ENCODE measurements at places on chromosomes 2 and 18. TPM values are rescaled to one million over a fixed set of nuclear protein-coding genes. Genes with fewer than 3 reads are reported as not detected.

SPP2 gene
- not detected for total RNA-seq

FHOD3 gene
- not detected for total RNA-seq

SERPINB3 gene
- not detected for total RNA-seq

POTEC gene
- total RNA-seq = not detected

ICOS gene
- 63.6 TPM for total RNA-seq

MYO3B gene
- total RNA-seq = 0.04 TPM

FABP1 gene
- not detected for total RNA-seq

PNO1 gene
- total RNA-seq = 10.9 TPM

UGT1A1 gene
- total RNA-seq = not detected

CXCR1 gene
- total RNA-seq = 0.99 TPM

MYO5B gene
- not detected for total RNA-seq

SPATA3 gene
- not detected for total RNA-seq

All from activated CD4-positive, alpha-beta T cell treated with anti-CD3 and anti-CD28 coated beads, Interleukin-2, amount 10 ng/mL, durations not matched to agents 7 days and 5 days (primary cell).